ENCODE measurements at places on chromosomes 1 and 21. TPM values are rescaled to one million over a fixed set of nuclear protein-coding genes. Genes with fewer than 3 reads are reported as not detected.

GRCh38 chr1:6872573-6873261 is 87.5 kb downstream of the CAMTA1 start:
- H3K36me3 ChIP-seq, result no peaks in the 10 kb centered on the region
- no peak overlapping the region for H3K27ac ChIP-seq

The LDLRAD2 gene
- total RNA-seq, result not detected

The NOTCH2NLA gene
- 59.4 TPM for total RNA-seq

DNA sequence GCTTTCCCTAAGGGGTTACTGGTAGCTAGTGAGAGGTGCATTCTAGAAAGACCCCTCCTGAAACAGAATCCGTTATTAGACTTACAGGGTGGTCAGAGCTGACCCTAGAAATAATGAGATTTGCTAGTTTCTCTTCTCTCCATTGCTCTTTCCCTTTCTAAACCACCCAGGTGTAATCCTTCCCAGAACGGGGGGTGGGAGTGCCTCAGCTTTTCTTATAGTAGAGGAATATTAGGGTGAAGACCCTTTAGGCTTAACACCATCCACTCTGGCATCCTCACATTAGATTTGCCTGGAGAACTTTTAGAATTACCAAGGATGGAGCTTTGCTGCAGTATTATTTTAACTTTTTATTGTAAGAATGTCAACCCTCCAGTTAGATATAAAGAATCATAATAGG is 49.4 kb downstream of the CAPN9 start:
- H3K27me3 ChIP-seq, result no peaks in the 10 kb centered on the region
- no peak overlapping the region for H3K4me3 ChIP-seq
- H3K36me3 ChIP-seq, result no peaks in the 10 kb centered on the region
- H3K27ac ChIP-seq, result no peak overlapping the region
- DNase-seq, result no peak

GRCh38 chr1:31400393-31400792 is 12.6 kb upstream of the SERINC2 start:
- H3K27me3 ChIP-seq, result no peaks in the 10 kb centered on the region
- H3K27ac ChIP-seq, result no peak overlapping the region
- H3K4me3 ChIP-seq, result no peak overlapping the region

- H3K4me3 ChIP-seq, result no peak overlapping the region
- H3K27me3 ChIP-seq, result no peaks in the 10 kb centered on the region
- no peaks in the 10 kb centered on the region for H3K4me1 ChIP-seq
- no peaks in the 10 kb centered on the region for H3K36me3 ChIP-seq
- DNase-seq, result no peak
Measured at GRCh38 chr1:170252851-170253579, 107.3 kb downstream of the NTMT2 start.

The MX1 gene
- total RNA-seq, result 16.7 TPM

- no peak for DNase-seq
- peaks cover 54% of the 10 kb centered on the region for H3K4me1 ChIP-seq
- H3K4me3 ChIP-seq, result no peak overlapping the region
- no peak overlapping the region for H3K27ac ChIP-seq
Measured at GRCh38 chr1:93678491-93678890, 3.1 kb downstream of the BCAR3 start.

The CIART gene
- 6.6 TPM for total RNA-seq

- H3K4me3 ChIP-seq, result no peak overlapping the region
- no peak for DNase-seq
- no peaks in the 10 kb centered on the region for H3K4me1 ChIP-seq
- no peak overlapping the region for H3K27ac ChIP-seq
Measured at GRCh38 chr1:86380257-86380861, 15.8 kb downstream of the ODF2L start.

The C8B gene
- not detected for total RNA-seq

The TTC34 gene
- total RNA-seq, result under 0.01 TPM
